Ascending aorta (tissue), 2 donors: ENCODE measurements at places on chromosomes 5 and 9.

GRCh38 chr5:346229-346935, 24.9 kb downstream of the AHRR start:
- H3K4me1 ChIP-seq = no peaks in the 10 kb centered on the region
- no peaks in the 10 kb centered on the region for H3K27me3 ChIP-seq
- H3K4me3 ChIP-seq = no peak overlapping the region
- H3K36me3 ChIP-seq = no peaks in the 10 kb centered on the region

DNA sequence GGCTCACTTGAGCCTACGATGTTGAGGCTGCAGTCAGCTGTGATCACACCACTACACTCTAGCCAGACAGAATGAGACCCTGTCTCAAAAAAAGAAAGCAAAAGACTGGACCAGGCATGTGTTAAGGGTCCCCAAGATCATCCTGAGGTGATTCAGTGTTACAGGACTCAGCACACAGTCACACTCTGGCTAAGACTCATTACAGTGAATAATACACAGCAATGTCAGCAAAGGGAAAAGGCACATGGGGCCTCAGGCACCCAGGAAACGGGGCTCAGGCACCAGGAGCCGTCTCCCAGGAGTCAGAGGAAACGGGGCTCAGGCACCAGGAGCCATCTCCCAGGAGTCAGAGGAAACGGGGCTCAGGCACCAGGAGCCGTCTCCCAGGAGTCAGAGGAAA, 39.2 kb upstream of the NRARP start:
- no peak overlapping the region for H3K27ac ChIP-seq
- no peaks in the 10 kb centered on the region for H3K4me1 ChIP-seq
- no peak overlapping the region for H3K4me3 ChIP-seq

DNA sequence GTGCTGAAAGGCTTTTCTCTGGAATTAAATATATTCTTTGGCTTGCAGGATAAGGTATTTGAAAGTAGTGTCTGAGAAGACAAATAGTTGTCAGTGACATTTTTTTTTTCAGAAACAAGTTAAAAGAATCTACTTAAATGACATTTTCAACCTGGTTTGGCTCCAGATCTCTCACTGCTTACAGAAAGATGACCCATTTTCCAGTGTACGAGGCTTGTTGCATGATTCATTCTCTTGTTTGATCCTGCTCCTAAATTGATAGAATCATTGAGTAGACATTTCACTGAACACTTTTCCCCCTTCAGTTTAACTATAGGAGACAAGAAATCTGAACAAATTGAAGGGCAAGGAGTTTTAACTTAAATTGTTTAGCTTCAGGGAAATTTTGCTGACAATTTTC, 546.1 kb downstream of the ZNF608 start:
- DNase-seq = no peak
- H3K4me1 ChIP-seq = no peaks in the 10 kb centered on the region
- H3K36me3 ChIP-seq = no peaks in the 10 kb centered on the region
- H3K27ac ChIP-seq = no peak overlapping the region
- no peak overlapping the region for H3K4me3 ChIP-seq

DNA sequence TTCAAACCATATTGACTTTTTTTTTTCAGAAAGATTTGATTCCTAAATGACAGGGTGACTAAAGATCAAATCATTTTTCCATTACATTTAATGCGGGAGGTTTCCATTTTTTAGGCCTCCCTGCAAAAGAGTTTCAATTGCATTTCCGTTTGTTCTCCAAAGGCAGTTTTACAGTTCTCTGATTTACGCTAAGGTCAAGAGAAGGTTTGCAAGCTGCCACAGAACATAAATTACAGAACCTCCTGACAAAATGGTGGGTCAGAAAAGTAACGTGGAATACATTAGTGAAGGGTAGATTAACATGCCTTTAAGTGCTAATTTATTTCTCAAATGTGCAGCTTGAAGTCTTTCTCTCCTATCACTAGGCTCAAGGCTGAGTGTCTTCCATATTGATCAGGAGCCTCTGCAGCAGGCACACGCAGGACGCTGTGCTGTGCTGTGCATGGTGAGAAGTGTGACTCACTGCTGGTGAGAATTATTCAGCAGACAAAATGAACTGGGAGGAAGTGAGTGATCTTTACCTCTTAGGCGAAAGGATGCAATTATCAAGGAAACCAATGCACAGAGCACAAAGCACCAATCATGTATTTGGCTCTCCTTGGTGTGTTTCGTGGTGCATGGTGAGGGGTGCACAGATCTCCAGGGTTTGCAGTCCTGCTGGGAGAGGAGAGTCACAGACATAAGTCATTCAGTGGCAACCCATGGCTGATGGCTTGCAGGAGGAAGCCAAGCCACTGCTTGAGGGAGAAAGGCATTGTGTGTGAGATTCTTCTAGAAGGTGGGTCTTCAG, 136.3 kb downstream of the TENT4A start:
- H3K36me3 ChIP-seq = no peaks in the 10 kb centered on the region
- H3K27ac ChIP-seq = no peak overlapping the region
- DNase-seq = no peak
- no peaks in the 10 kb centered on the region for H3K27me3 ChIP-seq
- H3K4me1 ChIP-seq = no peaks in the 10 kb centered on the region

DNA sequence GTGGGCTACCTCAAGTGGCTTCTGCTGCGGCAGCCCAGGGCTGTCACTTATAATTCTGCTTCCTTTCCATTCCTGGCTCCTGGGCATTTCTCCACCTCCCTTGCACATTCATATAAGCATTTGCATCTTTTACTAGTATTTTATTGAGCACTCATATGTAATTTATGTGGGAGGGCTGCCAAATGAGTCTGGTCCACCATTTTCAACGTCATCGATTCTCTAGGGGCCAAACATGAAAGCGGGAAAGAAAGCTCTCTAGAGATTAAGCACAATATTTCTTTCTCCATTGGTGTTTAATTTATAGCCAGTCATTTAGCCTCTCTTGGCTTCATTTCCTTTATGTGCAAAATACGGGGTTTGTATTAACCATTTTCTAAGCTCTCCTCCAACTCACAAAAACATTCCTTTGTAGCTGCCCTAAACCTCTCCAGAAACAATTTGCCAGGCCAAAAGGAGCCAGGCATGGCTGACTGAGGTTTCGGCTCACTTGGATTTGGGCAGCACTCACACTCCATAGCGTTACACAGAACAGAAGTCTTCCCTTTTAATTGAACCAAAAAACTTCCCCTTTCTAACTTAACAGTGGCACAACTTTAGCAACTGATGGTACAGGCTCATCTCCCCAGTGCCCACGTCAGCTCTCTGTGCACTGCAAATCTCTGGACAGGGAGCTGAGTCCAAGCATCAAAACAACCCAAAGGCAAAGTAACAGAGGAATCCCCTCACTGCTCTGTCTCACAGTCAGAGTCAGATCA, 183.5 kb downstream of the ROR2 start:
- H3K4me3 ChIP-seq = no peak overlapping the region
- H3K4me1 ChIP-seq = no peaks in the 10 kb centered on the region
- H3K36me3 ChIP-seq = no peaks in the 10 kb centered on the region
- no peak overlapping the region for H3K27ac ChIP-seq

DNA sequence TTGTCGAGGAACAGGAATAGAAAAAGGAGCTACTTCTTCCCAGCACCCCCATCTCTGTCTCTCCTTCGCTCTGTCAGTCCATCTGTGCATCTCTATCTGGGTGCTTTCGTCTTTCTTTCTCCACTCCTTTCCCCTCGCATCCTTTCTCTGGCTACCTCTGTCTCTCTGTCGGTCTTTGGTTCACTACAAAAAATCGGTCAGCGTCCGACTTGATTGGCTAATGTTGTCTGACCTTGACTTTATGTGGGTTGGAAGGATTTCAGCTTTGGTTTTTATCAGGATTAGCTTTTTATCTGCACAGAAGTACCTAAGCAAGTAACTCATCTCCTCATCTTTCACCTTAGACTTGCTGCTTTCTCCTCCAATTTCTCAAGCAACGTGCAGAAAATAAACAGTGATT, 575.2 kb upstream of the ZNF462 start:
- DNase-seq = no peak
- no peak overlapping the region for H3K4me3 ChIP-seq
- no peak overlapping the region for H3K27ac ChIP-seq

DNA sequence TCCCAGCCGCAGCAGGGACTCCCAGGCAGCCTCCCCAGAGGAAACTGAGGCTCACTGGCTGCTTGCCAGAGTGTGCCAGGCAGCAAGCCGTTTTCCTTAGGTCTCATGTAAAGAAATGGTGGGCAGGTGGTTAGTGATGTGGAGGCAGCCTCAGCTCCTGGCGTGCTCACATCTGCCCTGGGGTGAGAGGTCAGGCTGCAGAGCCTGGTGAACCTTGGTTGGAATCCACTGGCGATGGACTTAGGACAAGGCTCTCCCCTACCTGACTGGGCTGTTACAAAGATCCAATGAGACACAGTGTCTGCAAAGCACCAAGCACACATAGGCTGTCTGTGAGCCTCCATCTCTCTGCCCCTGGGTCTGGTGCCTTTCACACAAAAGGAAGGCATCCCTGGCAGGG, 30.9 kb downstream of the LHX6 start:
- H3K4me1 ChIP-seq = no peaks in the 10 kb centered on the region
- no peak for DNase-seq
- no peak overlapping the region for H3K27ac ChIP-seq
- H3K4me3 ChIP-seq = no peak overlapping the region
- no peaks in the 10 kb centered on the region for H3K36me3 ChIP-seq
- H3K27me3 ChIP-seq = no peaks in the 10 kb centered on the region

GRCh38 chr9:128727640-128728248, 3.8 kb upstream of the ZDHHC12 start:
- no peak for DNase-seq
- H3K27me3 ChIP-seq = no peaks in the 10 kb centered on the region
- H3K4me3 ChIP-seq = no peak overlapping the region

DNA sequence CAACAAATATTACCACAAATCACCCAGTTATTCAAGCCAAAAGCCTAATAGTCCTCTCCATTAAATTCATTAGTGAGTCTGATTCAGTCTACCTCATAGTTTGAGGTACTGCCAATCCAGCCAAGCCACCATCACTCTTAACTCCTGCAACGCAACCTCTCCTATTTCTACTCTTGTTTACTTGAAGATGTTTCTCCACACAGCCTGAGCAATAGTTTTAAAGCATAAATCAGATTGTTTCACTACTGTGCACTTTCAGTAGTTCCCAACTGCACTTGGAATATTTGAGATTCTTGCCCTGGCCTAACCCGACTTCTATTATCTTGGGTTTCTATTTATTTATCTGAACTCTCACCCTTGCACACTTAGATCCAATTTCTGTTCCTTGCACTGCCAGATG, 85.5 kb downstream of the YIPF5 start:
- no peaks in the 10 kb centered on the region for H3K27me3 ChIP-seq
- H3K36me3 ChIP-seq = no peaks in the 10 kb centered on the region
- no peaks in the 10 kb centered on the region for H3K4me1 ChIP-seq

GRCh38 chr9:76378367-76379073, 15.7 kb downstream of the RFK start:
- H3K4me3 ChIP-seq = no peak overlapping the region
- H3K4me1 ChIP-seq = no peaks in the 10 kb centered on the region
- no peak for DNase-seq
- no peaks in the 10 kb centered on the region for H3K36me3 ChIP-seq

DNA sequence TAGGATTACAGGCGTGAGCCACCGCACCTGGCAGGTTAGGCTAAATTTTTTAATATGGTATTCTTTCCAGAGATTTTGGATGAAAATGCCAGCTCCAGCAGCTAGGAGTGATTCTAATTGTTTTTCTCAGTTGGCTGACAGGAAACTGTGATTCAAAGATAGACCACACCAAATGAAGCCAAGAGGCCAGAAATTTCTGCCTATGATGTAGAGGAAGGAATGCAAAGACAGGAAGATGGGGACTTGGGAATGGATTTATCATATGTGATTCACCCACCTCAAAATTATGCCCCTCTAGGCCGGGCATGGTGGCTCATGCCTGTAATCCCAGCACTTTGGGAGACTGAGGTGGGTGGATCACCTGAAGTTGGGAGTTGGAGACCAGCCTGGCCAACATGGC, 53.3 kb downstream of the UGCG start:
- H3K4me1 ChIP-seq = no peaks in the 10 kb centered on the region
- no peak overlapping the region for H3K4me3 ChIP-seq
- H3K36me3 ChIP-seq = no peaks in the 10 kb centered on the region
- no peaks in the 10 kb centered on the region for H3K27me3 ChIP-seq
- DNase-seq = no peak
- no peak overlapping the region for H3K27ac ChIP-seq

- no peaks in the 10 kb centered on the region for H3K4me1 ChIP-seq
- no peak overlapping the region for H3K27ac ChIP-seq
- H3K36me3 ChIP-seq = no peaks in the 10 kb centered on the region
- H3K4me3 ChIP-seq = no peak overlapping the region
- no peaks in the 10 kb centered on the region for H3K27me3 ChIP-seq
- DNase-seq = no peak
Observed at GRCh38 chr5:80302636-80303035, 17.2 kb upstream of the SPZ1 start.

DNA sequence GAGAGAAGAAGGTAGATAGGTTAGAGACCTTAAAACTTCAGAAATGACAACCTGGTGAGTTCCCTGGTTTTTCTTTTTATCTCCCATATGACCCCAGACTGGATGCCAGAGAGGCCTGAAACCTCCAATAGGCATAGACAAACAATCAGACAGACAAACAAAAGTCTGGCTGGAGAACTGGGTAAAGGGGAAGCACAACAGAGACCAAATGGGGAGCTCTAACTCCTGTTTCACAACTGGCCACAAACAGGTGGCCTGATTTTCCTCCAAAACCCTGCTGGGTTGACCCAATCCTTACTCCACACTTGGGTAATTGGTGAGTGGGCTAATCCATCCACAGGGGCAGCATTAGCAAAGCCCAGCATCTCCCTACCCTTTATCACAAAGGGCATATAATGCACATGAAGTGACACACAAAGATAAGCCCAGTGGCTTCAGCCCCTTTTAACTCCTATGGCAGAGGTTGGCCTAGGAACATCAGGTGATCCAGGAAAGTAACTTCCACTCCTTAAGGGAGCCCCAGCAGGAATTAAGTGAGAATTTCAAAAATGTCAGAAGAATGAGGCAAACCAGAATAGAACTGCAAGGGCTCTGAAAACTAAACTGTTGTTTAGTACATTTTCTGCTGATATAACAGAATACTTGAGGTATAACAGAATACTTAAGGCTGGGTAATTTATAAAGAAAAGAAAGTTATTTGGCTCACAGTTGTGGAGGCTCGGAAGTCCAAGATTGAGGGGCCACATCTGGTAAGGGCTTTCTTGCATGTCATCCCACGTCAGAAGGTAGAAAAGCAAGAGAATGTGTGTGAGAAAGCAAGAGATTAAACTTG, 60.9 kb upstream of the ROR2 start:
- H3K27ac ChIP-seq = no peak overlapping the region
- H3K4me1 ChIP-seq = no peaks in the 10 kb centered on the region
- no peaks in the 10 kb centered on the region for H3K36me3 ChIP-seq
- no peak overlapping the region for H3K4me3 ChIP-seq
- no peaks in the 10 kb centered on the region for H3K27me3 ChIP-seq

DNA sequence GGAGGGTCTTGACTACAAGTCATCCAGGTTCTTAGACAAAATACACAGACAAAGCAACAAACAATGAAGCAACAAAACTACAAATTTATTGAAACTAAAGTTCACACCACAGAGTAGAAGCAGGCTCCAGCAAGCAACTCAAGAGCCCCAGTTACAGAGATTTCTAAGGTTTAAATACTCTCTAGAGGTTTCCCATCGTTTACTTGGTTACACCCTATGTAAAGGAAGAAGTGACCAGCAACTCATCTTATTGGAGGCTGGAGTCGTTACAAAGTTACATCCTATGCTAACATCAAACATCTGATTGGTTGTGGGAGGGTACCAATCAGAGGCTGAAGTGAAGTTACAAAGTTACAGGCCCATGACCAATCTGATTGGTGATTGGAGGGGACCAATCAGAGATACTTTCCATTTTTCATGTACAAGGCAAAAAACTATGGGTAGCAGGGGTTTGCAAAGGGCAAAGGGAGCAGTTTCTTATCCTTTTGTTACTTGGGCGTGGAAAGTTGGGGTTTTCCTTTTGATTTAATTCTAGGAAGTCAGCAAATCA, 2292.6 kb upstream of the C9orf72 start:
- DNase-seq = no peak
- no peak overlapping the region for H3K4me3 ChIP-seq
- H3K27me3 ChIP-seq = no peaks in the 10 kb centered on the region
